ENCODE measurements at places on chromosomes 12 and 14.
A peak's percentile ranks its signal among the peaks of the same experiment; 100 is the strongest.

DNA sequence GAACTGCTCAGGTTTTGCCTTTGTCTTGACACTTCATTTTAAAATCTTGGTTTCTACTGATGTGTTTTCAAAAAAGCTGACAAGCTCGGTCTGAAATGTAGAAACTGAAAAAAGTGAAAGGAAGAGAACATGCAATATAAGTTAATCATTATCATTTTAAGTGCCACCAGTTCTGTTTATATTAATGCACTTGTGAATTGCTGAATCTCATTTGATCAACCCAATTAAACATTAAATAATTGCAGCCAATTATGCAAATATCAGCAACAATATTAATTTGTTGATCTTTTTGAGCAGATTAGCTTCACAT, 133.8 kb downstream of the BCAT1 start:
- DNase-seq = no peak

- no peak for DNase-seq
Observed at GRCh38 chr12:131235871-131236271, 282.2 kb downstream of the ADGRD1 start.

GRCh38 chr14:78598046-78598920, 428.1 kb downstream of the NRXN3 start:
- peak; percentile 20 for DNase-seq

GRCh38 chr14:105092171-105093037, 27.2 kb upstream of the GPR132 start:
- no peak for DNase-seq

DNA sequence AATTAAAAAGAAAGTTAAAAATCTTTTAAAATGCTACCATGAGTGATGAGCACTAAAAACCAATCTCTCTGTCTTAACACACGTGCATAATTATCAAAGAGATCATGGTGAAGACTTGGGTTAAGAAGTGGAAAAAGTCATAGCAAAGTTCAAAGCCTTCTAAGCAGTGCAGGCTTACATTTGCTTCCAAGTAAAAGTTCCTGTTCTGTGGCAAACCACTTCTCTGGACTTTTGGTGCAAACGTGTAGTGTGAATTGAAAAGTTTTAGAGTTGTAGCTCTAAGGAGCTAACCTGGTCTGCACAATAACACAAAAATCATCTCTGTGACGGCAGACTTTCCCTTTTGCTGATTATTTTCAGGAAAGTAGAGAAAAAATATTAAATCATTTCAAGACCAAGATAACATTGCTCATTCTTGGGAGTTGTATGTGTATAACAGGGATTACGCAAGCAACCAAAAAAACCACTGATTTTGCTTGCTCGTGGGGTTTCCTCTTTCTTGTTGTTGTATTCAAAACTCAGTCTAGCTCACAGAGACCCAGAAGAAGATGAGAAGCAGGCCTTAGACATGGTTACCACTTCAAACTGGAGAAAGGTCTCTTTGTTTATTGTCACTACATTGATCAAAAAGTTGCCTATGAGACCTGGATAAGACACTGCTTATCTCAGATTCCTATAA, 2.3 kb upstream of the GLIPR1 start:
- peak; percentile 77 for DNase-seq

- no peak for DNase-seq
Observed at GRCh38 chr12:131147293-131147692, 193.6 kb downstream of the ADGRD1 start.

DNA sequence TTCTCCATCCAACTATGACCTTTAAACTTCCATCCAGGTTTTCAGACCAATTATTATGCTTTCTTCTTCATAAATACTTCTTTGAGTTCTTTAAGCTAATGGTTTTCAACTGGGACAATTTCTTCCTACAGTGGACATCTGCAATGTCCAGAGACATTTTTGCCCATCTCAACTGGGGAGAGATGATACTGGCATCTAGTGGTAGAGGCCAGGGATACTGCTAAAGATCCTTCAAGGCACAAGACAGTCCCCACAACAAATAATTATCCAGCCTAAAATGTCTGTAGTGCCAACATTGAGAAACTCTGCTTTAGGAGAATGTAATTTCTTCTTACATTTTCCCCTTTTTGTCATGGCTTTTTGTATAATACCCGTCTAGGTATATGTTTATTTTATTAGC, 10.6 kb downstream of the TRHDE start:
- DNase-seq = no peak

GRCh38 chr14:100093319-100093718, 28.1 kb downstream of the EVL start:
- no peak for DNase-seq

DNA sequence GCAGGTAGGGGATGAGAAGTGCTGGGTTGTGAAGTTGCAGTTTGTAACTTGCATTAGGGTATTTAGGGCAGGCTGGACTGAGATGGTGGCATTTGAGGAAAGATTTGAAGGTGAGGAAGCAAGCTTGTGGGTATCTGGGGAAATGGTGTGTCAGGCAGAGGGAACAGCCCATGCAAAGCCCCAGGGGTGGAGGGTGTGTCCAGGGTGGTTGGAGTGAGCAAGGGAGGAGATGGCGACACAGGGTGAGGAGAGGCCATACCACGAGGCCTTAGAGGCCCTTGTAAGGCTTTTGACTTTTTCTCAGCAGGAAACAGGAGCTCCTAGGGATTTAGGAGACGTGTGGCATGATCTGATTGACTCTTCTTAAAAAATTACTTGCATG, 136.9 kb downstream of the NUAK1 start:
- DNase-seq = no peak

DNA sequence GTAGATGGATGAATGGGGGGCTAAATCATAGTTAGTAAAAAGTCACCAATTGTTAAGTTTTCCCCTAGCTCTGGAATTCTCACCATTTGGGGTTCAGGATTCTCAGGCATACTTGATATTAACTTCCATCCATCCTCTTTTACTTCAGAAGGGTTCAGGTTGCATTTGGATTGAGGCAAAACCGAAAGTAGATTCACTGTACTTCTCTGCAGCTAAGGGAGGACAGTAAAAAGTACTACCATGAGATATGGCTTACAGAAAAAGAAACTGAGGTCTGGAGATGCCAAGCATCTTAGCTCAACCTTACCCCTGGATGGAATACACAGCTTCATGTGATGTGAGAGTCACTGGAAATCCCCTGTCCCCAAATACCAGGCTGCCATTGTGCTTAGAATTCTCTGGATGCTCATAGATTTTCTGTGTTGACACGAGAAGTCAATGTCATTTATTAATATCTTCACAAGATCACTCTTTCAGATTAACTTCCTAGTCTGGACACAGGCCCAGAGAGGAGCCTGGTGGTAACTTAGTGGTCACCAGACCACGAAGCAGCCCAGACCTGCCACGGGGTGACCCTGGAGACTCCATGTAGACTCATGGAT, 87.1 kb downstream of the SSPN start:
- DNase-seq = no peak

- DNase-seq = no peak
Observed at GRCh38 chr14:53519137-53519536, 366.0 kb upstream of the DDHD1 start.

DNA sequence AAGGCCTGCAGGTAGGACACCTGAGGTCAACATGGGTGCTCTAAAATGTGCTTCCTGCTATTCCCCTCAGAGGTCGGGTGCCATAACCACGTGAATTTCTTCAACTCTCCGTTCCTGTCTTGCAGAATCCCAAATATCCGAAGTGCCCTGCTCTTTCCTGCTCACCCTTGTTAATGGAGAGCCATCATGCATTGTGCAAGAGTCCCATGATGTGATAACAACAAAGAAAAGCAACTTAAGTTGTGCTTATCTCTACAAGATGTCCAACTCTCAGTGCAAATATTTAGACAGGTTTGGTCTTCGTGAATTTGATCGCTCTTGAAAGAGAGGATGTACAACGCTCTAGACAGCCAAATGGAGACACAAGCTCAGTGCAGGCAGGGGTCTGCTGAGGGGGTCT, 210.6 kb upstream of the PLXNC1 start:
- no peak for DNase-seq

DNA sequence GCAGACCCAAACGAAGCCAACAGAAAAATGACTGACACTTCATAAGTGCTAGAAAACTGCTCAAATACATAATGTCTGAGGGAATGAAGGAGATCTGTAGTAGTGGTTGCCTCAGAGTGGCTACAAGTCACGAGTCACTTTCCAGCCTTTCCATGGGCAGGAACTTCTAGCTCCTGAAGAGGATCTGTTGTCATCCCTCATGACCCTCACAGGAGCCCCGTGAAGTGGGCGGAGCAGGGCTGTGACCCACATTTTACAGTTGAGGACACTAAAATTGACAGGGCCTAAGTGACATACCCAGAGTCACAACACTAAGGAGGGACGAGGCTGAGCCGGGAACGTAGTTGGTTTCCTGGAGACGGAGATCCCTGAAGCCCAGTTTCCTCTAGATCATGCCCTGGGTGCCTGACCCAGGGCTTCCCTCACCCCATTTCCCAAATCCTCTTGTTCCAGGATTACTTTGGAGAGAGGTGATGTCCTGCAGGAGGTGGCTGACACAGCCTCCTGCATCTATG, 45.8 kb upstream of the P2RX7 start:
- DNase-seq = no peak

DNA sequence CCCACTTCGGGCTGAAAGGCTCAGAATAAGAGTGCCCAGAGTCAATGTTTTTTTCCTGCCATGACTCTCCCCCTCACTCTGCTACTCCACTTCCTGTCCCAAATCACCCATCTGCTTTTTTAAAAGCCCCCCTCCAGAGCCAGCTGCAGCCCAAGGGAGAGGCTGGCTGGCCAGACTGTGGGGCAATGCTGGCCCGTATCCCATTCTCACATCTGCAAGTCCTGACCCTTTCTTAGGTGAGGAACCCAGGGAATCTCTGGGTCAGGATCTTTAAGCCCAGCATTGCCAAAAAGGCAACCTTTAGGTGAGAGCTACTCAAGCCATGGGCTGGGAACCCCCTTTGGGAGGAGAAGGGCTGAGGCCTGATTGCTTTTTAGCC, 1.7 kb upstream of the ITGA5 start:
- DNase-seq = no peak

- no peak for DNase-seq
Observed at GRCh38 chr12:2288875-2289274, 236.1 kb downstream of the CACNA1C start.

GRCh38 chr14:53218161-53218560, 65.0 kb upstream of the DDHD1 start:
- DNase-seq = no peak

DNA sequence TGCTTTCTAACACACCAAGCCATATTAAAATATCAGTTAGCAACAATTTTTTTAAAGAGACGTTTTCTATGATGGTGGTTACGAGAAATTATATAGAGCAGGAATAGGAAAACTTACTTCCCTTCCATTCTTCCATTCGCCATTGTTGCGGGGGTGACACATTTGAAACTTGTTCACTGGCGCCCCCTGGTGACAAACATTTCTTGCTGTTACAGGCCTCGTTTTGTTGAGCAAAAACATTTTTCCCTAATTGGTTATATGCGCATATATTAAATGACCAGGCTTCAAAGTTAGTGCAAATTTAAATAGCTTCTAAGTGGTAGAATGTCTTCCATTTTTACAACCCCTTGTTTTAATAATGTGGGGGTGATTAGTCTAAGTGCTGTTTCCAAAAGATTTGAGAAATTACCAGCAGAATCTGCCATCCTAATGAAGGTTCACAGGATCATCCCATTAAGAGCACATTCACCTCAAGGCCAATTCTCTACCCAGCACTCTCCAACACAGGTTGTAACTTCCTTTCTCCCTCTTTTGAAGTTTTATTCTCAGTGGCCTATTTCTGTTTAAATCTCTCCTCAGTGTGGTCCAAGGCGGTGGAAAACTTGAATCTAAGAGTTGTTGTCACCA, 1124.7 kb downstream of the FLRT2 start:
- no peak for DNase-seq

- DNase-seq = peak; percentile 54
Observed at GRCh38 chr12:50764286-50765094, 589 bp downstream of the ATF1 start.

DNA sequence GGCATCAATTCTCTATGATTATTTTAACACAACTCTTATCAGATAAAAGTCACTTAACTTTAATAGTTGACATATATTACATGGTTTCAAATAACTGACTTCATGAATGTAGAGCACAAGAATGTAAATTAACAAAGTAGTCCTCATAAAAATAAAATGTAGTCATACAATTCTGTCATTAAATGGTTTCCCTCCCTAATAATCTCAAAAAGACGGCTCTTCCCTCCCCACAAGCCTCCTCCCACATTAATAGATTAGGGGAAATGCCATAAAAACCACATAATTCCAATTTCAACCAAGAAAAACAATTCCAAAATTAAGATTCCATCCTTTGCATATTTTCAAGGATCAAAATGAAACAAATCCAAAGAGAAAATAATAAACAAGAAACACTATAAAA, 36.7 kb downstream of the SPTLC2 start:
- no peak for DNase-seq

GRCh38 chr12:6215932-6216494, 15.8 kb downstream of the CD9 start:
- DNase-seq = no peak

DNA sequence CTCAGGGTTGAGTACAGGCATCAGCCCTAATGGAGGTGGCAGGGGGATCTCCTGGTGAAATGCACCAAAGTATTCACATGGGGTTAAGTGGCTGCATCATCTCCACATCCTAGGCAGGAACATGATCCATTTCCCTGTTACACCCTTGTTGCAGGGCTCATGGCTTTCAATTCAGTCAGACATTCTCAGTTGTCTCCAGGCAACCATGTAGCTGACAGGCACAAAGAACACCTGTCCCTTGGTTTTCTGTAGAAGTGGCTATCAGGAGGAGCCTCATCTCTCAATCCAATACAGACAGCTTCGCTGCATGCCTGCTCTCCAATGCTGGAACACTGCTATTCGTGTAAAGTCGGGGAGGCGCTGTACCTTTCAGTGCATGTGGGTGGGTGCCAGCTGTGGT, 299.0 kb upstream of the FOXG1 start:
- DNase-seq = no peak

DNA sequence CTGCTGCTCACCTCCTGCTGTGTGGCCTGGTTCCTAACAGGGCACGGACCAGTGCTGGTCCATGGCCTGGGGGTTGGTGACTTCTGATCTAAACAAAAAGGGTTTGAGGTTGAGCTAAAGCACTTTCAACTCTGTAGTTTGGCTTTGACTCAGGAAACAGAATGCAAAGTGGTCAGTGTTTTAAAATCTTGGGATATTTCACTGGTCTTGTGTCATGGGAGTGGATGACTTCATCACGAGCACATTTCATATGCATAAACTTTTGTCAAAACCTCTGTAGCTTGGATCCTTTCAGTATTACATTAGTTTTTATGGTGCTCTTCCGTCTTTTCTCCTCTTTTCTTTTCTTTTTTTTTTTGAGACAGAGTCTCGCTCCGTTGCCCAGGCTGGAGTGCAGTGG, 25.6 kb downstream of the FAM161B start:
- no peak for DNase-seq

GRCh38 chr14:52836063-52836462, 44.7 kb upstream of the GNPNAT1 start:
- DNase-seq = no peak

DNA sequence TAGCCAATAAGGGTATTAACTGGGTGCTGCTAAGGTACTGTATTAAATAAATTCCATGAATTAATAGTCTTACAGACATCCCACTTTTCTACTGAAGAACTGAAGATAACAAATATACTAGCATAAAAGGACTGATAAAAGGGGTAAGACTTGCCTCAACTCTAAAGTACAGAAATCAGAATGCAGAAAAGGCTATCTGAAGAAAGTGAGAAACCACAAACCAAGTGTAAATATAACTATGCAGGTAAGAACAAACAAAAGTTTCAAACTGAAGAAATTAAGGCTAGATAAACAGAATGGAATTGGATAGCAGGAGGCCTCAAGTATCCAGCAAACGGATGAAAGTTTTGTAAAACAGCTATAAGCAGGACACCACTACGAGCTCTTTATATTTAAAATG, 29.5 kb downstream of the YAF2 start:
- DNase-seq = no peak

- no peak for DNase-seq
Observed at GRCh38 chr12:52316701-52317100, 4.5 kb downstream of the KRT83 start.
